Mesothelial cell of epicardium (in vitro differentiated cells): ENCODE measurements at places on chromosomes 16 and 17. TPM values are rescaled to one million over a fixed set of nuclear protein-coding genes. Genes with fewer than 3 reads are reported as not detected.

NOG gene
- 13.2 to 13.7 TPM (median 13.4 TPM) in 3 replicates for total RNA-seq

DNA sequence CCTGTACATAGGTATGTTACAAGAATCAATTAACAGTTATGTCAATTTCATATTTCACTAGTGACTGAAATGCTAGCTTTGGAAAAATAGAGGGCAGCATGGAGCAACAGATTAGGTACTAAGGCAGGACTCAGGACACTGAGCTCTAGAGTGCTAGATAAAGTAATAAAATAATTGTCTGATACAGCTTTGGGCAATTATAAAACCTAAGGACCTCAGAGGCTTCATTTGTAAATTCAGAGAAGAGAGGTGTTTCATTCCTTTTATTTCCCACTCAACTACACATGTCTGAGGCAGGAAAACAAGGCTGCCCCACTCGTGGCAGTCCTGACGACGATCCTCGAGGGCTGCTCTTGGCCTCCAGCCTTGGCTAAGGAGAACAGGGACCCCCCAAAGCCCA, 81.5 kb downstream of the CA4 start:
- H3K4me3 ChIP-seq, result no peak overlapping the region
- H3K36me3 ChIP-seq, result peaks cover 14% of the 10 kb centered on the region
- no peak for DNase-seq

DNA sequence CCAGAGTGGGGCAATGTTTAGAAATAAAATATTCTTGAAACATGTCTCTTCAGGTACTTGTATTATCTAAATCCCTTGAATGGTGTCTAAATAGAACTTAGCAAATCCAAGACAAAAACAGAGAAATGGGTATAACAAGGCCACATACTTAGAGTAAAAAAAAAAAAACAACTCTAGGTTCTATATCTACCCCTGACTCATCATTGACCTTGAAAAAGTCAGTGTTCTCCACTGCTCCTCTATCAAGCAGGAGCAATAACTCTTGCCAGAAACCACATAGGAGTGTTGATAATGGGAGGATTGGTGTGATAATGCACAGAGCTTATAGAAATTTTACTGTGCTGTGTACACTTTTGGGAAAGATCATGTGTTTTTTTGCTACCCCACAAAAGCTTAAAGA, 296.6 kb upstream of the PMFBP1 start:
- DNase-seq, result no peak
- H3K4me1 ChIP-seq, result peaks cover 2% of the 10 kb centered on the region
- no peaks in the 10 kb centered on the region for H3K36me3 ChIP-seq
- H3K27ac ChIP-seq, result no peak overlapping the region

- no peak overlapping the region for H3K4me3 ChIP-seq
- peaks cover 3% of the 10 kb centered on the region for H3K4me1 ChIP-seq
- H3K36me3 ChIP-seq, result no peaks in the 10 kb centered on the region
- peak; percentile 87 for DNase-seq
- H3K27me3 ChIP-seq, result peaks cover 50% of the 10 kb centered on the region
Observed at GRCh38 chr16:1105888-1106620, 10.0 kb upstream of the C1QTNF8 start.

- no peak overlapping the region for H3K4me3 ChIP-seq
- H3K27me3 ChIP-seq, result peaks cover 39% of the 10 kb centered on the region
- no peaks in the 10 kb centered on the region for H3K36me3 ChIP-seq
- H3K27ac ChIP-seq, result no peak overlapping the region
- no peak for DNase-seq
Observed at GRCh38 chr16:66849549-66849948, 5.3 kb downstream of the CA7 start.

GRCh38 chr16:69093974-69094373, 11.5 kb upstream of the HAS3 start:
- H3K27me3 ChIP-seq, result no peaks in the 10 kb centered on the region
- H3K4me3 ChIP-seq, result no peak overlapping the region
- no peak overlapping the region for H3K27ac ChIP-seq
- peaks cover 3% of the 10 kb centered on the region for H3K4me1 ChIP-seq
- no peaks in the 10 kb centered on the region for H3K36me3 ChIP-seq
- no peak for DNase-seq
